Activated T-helper 1 cell treated with anti-CD3 and anti-CD28 coated beads, Interleukin-12 subunit alpha, Interleukin-12 subunit beta, Interleukin-2, Interleukin-4 antibody, amounts not matched to agents 30 ng/mL and 10 ng/mL and 1 ng/mL, durations not matched to agents 14 hours and 24 hours and 36 hours (primary cell): ENCODE measurements at places on chromosomes 2 and 18.

GRCh38 chr2:26300234-26300925 is 45.6 kb upstream of the SELENOI start:
- H3K4me1 ChIP-seq, result no peaks in the 10 kb centered on the region
- DNase-seq, result no peak
- no peaks in the 10 kb centered on the region for H3K36me3 ChIP-seq
- H3K27ac ChIP-seq, result no peak overlapping the region

DNA sequence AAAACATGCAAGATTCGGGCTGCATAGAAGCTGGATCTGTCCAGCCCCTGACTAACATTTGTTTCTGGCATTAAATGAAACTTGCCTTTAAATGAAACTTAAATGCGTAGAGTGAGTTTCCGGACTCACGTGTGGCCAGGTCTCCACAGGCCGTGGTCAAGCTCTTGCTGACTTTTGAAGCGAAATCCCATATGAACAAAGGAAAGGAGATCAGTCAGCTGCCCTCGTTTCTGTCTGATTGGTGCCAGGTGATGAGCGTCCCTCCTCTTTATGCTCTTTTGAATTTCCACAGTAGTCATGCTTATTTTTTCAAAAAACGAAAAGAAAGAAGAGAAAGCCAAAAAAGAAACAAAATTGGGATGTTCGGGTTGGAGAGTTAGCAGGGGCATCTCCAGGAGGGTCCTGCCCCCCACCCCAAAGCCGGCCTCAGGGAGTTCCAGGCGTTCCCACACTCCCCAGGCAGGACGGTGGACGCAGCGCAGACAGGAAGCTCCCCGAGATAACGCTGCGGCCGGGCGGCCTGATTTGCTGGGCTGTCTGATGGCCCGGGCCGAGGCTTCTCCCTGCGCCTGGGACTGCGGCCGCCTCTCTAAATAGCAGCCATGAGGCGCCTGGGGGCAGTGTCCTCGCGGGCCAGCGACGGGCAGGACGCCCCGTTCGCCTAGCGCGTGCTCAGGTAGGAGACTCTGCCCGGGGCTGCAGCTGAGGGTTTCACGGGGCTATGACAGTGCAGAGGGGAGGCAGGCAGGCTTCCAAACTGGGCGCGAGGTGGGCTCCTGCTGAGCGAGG is at the start of gene COLEC11:
COLEC11 (plus strand) TSS at position 620 of the 789 bp plus-strand sequence. CDS start 9,229 bp downstream, outside the sequence.
- H3K36me3 ChIP-seq, result no peaks in the 10 kb centered on the region
- no peak within 1 kb of the TSS for H3K27ac ChIP-seq
- H3K27me3 ChIP-seq, result peaks cover 12% of the 10 kb centered on the region

DNA sequence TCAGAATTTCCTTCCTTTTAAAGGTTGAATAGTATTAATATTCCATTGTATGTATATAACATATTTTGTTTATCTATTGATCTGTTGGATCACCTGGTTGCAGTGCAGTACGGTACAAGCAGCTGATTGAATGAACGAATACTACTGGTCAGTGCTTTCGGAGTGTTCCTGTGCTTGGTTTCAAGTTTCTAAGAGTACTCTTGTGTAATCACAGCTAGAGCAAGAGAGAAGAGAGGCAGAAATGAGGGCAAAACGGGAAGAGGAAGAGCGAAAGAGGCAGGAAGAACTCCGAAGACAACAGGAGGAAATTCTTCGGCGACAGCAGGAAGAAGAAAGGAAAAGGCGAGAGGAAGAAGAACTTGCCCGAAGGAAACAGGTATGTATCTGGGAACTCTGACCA is 40.3 kb upstream of the KCNJ13 start:
- H3K27ac ChIP-seq, result no peak overlapping the region
- no peak for DNase-seq
- no peak overlapping the region for H3K4me3 ChIP-seq
- no peaks in the 10 kb centered on the region for H3K27me3 ChIP-seq
- peaks cover 37% of the 10 kb centered on the region for H3K36me3 ChIP-seq

GRCh38 chr2:190668892-190669291 is 20.0 kb downstream of the NAB1 start:
- peaks cover 20% of the 10 kb centered on the region for H3K4me1 ChIP-seq
- H3K4me3 ChIP-seq, result no peak overlapping the region
- no peaks in the 10 kb centered on the region for H3K27me3 ChIP-seq
- no peak overlapping the region for H3K27ac ChIP-seq
- no peak for DNase-seq

- H3K4me3 ChIP-seq, result no peak overlapping the region
- no peak for DNase-seq
- peaks cover 10% of the 10 kb centered on the region for H3K27me3 ChIP-seq
- no peaks in the 10 kb centered on the region for H3K36me3 ChIP-seq
These were observed 41.1 kb upstream of the EPB41L3 start for GRCh38 chr18:5584746-5585417.

DNA sequence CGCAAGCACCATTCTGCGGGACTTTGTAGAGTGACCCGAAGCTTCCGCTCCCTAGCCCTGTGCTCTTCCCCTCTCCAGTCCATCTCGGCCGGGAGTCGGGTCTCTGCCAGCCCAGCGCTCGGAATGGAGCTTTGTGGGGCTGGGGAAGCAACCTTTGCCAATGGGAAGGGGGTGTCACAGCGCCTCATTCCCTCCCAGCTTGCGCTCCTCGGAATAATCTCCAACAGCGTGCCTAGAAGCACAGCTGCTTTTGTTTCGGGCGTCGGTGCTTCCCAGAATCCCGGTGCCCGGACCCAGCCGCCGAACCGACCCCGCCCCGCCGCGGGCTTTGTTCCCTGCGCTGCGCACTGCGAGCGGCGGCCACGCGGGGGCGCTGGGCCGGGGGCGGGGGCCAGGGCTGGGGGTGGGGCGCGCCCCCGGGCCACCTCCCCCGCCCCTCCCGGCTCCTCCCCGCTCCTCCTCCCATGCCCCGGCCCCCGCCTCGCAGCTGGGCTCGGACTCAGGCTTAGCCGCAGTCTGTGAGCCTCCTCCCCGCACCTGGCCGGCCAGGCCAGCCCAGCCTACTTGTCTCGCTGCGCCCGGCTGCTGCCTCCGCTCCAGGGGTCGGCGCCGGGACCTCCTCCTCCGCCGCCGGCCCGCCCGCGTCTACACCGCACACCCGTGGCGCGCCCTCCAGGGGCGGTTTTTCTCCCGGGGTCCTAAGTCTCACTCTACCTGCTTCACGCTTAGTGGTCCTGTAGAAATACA is 77.7 kb upstream of the SMAD2 start:
- no peak overlapping the region for H3K27ac ChIP-seq
- DNase-seq, result peak; percentile 21
- peaks cover 23% of the 10 kb centered on the region for H3K27me3 ChIP-seq
- H3K36me3 ChIP-seq, result no peaks in the 10 kb centered on the region
- H3K4me3 ChIP-seq, result peak overlapping the region; percentile 60
- no peaks in the 10 kb centered on the region for H3K4me1 ChIP-seq

GRCh38 chr18:35999925-36000324 is 27.4 kb downstream of the RMP24 start:
- no peaks in the 10 kb centered on the region for H3K36me3 ChIP-seq
- no peaks in the 10 kb centered on the region for H3K4me1 ChIP-seq
- H3K27ac ChIP-seq, result no peak overlapping the region
- H3K27me3 ChIP-seq, result no peaks in the 10 kb centered on the region

DNA sequence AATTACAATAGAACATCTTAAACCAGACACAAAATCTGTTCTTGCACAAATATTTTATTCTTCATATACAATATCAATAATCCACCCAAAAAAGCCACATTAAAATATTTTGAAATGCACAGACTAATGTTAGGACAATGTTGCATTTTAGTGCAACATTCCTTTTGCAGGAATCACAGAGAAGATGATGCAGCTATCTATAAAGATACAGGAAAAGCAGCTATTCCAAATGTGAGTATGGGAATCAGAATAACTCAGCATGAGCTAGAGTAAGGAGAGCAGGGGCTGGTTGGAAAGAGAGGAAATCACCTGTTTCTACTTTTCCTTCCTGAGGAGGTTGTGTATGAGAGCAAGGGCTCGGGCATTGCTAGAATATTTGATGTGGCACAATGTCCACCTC is 4.8 kb downstream of the C2orf66 start:
- H3K4me1 ChIP-seq, result peaks cover 11% of the 10 kb centered on the region
- H3K27me3 ChIP-seq, result peaks cover 2% of the 10 kb centered on the region
- H3K36me3 ChIP-seq, result peaks cover 5% of the 10 kb centered on the region
- DNase-seq, result no peak
- H3K27ac ChIP-seq, result no peak overlapping the region

DNA sequence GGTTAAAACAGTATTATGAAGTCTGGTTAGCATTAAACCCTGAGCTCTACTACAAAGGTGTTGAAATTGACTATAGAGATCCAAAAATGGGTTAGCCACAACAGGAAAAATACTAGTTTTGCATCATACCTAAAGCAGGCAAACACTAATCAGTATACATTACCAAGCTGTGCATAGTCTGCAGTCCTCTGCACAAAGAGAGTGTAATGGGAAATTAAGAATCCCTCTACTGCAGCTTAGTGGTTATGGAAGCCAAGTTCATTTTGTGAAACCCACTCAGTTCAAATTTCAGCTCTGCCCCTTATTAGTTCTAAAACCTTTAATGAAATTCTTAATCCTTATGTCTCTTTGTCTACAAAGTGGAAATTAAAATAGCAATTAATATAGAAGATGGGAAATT is 192.1 kb downstream of the MBD2 start:
- H3K4me1 ChIP-seq, result no peaks in the 10 kb centered on the region
- H3K27ac ChIP-seq, result no peak overlapping the region
- no peaks in the 10 kb centered on the region for H3K36me3 ChIP-seq
- no peak for DNase-seq
- H3K4me3 ChIP-seq, result no peak overlapping the region

GRCh38 chr2:86022661-86023365 is 82.9 kb downstream of the POLR1A start:
- no peak overlapping the region for H3K27ac ChIP-seq
- no peaks in the 10 kb centered on the region for H3K27me3 ChIP-seq
- peaks cover 17% of the 10 kb centered on the region for H3K4me1 ChIP-seq
- no peak overlapping the region for H3K4me3 ChIP-seq
- DNase-seq, result no peak
- peaks cover 31% of the 10 kb centered on the region for H3K36me3 ChIP-seq

DNA sequence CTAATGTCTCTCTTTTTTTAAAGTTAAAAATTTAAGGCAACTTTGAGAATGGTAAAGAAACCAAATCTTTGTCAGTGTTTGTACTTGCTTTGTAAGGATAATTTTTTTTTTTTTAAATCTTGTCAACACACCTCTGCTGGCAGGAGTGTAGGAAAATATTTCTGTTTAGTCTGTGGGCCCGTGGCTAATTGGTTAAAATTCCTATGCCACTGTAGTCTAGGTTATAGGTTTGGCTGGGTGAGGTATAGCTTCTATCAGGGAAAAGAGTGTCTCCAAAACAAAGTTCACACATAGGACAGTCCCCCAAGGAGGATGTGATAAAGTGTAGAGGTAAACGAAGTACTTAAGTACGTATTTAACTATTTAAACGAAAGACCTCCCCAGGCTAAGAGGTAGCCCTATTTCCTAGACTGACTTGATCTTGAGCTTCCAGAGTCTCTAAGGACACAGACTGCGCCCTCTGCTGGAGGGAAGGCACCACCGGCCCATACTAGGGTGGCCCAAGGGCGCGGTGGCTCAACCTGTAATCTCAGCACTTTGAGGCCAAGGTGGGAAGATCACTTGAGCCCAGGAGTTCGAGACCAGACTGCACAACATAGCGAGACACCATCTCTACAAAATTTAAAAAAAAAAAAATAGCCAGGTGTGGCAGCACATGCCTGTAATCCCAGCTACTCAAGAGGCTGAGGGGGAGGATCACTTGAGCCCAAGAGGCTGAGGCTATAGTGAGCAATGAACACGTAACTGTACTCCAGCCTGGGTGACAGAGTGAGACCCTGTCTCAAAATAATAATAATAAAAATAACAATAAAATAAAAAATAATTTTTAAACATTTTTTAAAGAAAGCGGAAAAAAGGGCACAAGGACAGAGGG is 8.9 kb downstream of the TEX44 start:
- H3K4me3 ChIP-seq, result no peak overlapping the region
- DNase-seq, result peak; percentile 67
- H3K4me1 ChIP-seq, result peaks cover 18% of the 10 kb centered on the region
- H3K27me3 ChIP-seq, result peaks cover 15% of the 10 kb centered on the region

- DNase-seq, result no peak
- H3K27ac ChIP-seq, result no peak overlapping the region
- H3K36me3 ChIP-seq, result peaks cover 9% of the 10 kb centered on the region
- no peak overlapping the region for H3K4me3 ChIP-seq
- H3K4me1 ChIP-seq, result peaks cover 12% of the 10 kb centered on the region
These were observed 23.0 kb upstream of the LYPD6B start for GRCh38 chr2:149015501-149015900.

DNA sequence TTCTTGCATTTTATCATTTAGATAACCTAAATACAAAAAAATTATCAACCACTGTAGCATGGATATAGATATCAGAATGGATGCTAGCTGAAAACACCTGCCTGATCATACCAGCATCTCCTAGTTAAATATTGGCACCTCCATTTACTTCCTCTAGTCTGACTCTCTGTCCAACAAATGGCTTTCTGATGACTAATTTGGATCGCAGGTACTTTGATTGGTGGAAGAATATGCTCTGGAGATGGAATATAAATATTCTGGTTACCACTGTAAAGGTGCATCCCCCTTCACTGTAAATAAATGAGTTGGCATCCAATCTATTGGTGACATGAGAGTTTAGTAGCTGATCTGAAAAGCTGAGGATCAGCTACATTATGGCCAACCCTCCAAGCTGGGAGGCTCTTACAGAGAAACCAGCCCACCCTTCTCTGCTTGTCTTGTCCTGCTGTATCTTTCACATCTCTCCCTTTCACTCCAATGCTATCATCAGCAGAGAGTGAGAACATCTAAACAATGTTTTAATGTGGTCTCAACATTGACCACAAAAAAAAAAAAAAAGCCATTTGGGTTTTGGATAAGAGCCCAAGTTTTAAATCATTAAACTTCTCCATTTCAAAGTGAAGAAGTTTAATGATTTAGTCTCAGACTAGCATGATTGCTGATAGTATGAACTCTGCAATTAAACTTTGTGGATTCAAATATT is 90.5 kb downstream of the PMAIP1 start:
- peaks cover 30% of the 10 kb centered on the region for H3K27me3 ChIP-seq
- no peak for DNase-seq
- no peak overlapping the region for H3K27ac ChIP-seq
- no peak overlapping the region for H3K4me3 ChIP-seq
- no peaks in the 10 kb centered on the region for H3K4me1 ChIP-seq

GRCh38 chr2:1823187-1824169 is 79.2 kb upstream of the PXDN start:
- H3K27ac ChIP-seq, result no peak overlapping the region
- H3K4me1 ChIP-seq, result no peaks in the 10 kb centered on the region
- no peak overlapping the region for H3K4me3 ChIP-seq
- no peaks in the 10 kb centered on the region for H3K27me3 ChIP-seq
